ENCODE measurements at places on chromosomes 6 and 20.

GRCh38 chr6:158672726-158673125 lies 22.9 kb downstream of the SYTL3 start:
- no peak for DNase-seq

DNA sequence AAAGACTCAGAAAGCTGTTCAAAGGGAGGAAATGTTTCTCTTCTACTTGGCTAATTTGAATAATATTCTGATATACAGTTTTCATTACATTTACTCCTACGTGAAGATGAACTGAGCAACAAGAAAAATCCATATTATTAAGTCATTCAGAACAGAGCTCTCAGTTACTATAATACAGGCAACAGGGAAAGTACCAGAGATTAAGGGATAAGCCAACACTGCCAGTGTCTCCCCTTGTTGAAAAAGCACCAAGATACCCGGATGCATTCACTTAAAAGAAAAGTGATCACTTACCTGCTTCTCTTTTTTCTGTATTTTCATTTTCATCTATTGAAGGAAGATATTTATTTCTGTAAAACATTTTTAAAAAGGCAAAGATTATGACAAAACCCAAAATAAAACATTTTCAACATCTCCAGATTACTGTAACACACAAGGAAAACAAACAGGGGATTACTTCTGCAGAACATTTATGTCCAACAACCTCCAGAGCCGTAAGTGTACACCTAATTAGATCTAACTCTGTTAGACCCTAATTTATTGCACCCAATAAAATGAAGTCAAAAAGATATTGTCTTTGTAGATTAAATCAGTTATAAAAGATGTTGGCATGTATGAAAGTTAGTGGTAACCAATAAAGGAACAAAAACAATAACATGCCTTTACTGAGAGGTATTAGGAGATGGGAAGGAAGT lies 67.0 kb downstream of the CHD6 start:
- DNase-seq: no peak

GRCh38 chr6:5398530-5398929 lies 137.2 kb downstream of the FARS2 start:
- no peak for DNase-seq

DNA sequence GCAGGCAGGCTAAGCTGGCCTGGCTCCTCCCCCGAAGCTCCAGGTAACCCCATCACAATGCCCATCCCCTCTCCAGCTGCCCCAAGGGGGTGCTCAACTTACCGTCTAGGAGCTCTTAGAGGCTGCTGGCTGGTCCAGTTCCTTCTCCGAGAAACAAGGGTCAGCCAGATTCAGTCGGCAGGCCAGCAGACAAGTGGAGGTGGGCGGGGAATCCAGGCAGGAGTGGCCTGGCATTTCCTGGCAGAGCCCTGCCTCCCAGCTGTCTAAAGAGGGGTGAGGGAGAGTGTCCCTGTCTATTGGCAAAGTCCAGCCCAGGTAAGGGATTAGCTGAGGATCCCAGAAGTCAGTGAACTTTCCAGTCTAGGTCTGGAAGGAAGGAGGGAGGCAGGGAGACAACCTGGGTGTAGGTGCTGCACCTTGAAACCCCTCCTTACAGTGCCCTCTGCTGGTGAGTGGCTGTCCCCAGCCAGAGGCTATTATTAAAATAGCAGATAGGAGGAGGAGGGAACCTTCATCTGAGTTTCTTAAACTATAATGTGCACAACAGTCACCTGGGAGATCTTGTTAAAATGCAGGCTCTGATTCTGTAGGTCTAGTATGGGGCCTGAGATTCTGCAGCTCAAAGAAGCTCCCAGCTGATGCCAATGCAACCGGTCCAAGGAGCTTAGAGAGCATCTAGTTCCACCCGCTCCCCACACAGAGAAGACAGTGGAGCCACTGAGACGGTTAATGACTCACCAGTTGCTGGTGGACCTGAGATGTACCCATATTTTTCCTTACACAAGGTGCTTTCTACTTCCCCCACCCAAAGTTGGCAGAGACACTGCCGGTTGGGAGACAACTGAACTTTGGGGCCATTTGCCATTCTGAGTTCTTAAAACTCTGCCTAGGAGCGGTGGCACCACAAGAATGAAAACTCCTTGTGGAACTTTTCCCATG lies at the start of gene UNC5CL:
Gene UNC5CL, minus strand, starts transcription at position 162 of the 939 bp plus-strand sequence. CDS start 4,147 bp downstream, outside the sequence.
- peak; percentile 50 for DNase-seq

DNA sequence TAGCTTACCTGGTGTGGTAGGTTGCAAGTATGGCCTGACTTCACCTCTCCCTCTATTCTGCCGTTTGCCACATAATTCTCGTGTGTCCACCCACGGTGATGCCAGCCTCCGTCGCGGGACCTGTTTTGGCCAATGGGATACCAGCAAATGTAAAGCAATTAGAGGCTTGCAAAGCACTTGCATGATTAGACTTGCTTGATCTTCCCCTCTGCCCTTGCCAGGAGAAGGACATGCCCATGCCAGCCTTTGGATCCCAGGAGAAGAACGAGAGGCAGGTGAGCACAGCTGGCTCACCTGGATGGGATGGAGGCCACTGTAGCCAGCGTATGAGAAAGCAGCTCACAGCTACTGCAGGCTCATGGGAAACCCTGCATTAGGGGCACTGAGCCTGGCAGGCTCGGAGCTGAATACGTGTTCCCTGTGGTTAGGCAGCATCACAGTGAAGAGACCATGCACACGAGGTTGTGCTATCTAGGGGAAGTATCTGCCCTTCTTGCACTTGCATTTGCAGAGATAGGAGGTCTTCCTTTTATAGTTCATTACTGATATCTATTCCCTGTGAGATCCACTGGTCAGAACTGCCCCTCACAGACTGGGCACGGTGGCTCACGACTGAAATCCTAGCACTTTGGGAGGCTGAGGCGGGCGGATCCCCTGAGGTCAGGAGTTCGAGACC lies 62.4 kb downstream of the TMEM242 start:
- no peak for DNase-seq

GRCh38 chr6:87742106-87742505 lies 40.1 kb upstream of the AKIRIN2 start:
- DNase-seq: no peak

- no peak for DNase-seq
Observed at GRCh38 chr6:89221129-89221528, 4.0 kb upstream of the GABRR1 start.

GRCh38 chr6:97867177-97867576 lies 584.2 kb upstream of the MMS22L start:
- no peak for DNase-seq

GRCh38 chr20:62835931-62836861 lies 19.3 kb downstream of the COL9A3 start:
- no peak for DNase-seq

DNA sequence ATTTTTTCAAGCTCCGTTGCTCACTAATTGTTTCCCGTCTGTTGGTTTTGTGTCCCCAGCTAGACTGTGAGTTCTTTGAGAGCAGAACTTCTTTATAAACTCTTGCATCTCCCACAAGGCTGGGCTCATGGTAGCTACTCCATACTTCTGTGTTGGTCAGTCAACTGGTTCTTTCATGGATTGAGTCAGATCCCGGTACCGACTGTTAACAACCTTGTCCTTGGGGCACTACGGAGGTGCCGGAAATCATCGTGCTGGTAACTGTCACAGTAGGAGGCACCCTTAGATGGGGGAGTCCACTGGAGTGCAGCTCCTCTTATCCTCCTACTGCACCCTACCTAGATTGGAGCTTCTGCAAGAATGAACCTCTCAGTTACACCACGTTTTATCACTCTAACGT lies 8.6 kb upstream of the STX16 start:
- no peak for DNase-seq

GRCh38 chr20:63274381-63275228 lies 2.0 kb downstream of the ARFGAP1 start:
- DNase-seq: no peak

- DNase-seq: no peak
Observed at GRCh38 chr6:110703906-110704594, 111.2 kb downstream of the CDK19 start.

GRCh38 chr6:159357211-159357915 lies 188.2 kb downstream of the FNDC1 start:
- DNase-seq: no peak

DNA sequence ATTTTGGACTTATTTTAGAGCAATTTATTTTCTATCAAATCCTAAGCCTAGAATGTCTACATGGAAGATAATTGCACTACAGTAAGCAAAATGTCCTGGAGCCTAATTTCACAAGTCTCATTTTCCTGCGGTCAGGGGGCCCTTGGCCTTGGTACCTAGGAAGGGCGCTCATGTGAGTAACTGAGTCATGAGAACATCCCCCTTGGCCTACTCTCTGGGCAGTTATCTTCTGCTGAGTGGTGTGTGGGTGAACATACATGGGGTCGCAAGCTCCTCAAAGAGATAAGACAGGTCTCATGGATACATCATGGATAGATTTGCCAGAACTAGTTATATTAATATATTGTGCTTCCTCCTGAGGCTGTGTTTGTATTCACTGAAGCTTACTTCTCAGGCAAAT lies 211.2 kb upstream of the MARCKS start:
- DNase-seq: no peak

DNA sequence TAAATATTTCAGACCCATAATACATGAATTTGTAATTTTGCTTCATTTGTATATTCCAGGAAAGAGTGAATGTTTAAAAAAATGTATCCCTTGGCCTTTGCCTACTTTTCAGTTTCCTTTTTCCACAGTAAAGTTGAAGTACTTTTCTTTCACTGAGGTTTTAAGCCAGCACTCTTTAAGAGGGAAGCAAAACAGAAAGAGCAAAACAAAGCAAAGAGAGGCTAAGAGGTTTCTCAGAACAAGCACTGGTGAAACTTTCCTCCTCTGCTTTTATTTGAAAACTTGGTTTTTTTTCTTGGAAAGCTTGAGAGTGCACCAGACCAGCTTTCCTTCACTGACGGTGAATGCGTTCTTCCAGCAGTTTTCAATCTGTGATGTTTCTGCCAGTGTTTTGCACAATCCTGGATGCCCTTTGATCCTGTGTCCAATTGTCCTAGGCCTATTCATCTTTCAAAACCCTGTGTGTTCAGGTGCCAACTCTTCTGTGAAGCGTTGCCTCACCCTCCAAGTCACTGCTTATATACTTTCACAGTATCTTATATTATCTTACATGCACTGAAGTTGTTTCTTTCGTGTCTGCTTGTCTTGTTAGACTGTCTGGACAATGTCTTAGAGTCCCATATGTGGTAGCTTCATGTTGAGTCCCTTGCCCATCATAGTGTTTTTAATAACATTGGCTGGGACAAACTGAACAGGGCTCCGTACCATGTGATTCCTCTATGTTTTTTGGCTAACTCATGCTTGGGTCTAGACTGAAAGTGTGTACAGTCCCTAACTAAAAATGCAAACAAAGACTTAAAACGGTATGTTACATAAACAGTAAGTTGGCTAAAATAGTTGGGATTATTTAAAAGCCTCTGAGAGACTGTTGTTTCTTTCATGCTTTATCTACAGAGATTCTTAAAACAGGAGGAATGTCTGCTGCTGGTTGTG lies 1.9 kb downstream of the RNF217 start:
- DNase-seq: no peak

- DNase-seq: no peak
Observed at GRCh38 chr6:31086788-31087440, 25.5 kb downstream of the C6orf15 start.

GRCh38 chr20:62595491-62595890 lies 46.8 kb upstream of the SLCO4A1 start:
- no peak for DNase-seq

GRCh38 chr6:1079525-1079924 lies 232.4 kb upstream of the FOXQ1 start:
- DNase-seq: no peak

- no peak for DNase-seq
Observed at GRCh38 chr6:140003217-140003616, 628.8 kb upstream of the CITED2 start.

- no peak for DNase-seq
Observed at GRCh38 chr6:40347571-40348011, 239.6 kb downstream of the LRFN2 start.

GRCh38 chr6:128532136-128532535 lies 11.7 kb upstream of the PTPRK start:
- DNase-seq: no peak

DNA sequence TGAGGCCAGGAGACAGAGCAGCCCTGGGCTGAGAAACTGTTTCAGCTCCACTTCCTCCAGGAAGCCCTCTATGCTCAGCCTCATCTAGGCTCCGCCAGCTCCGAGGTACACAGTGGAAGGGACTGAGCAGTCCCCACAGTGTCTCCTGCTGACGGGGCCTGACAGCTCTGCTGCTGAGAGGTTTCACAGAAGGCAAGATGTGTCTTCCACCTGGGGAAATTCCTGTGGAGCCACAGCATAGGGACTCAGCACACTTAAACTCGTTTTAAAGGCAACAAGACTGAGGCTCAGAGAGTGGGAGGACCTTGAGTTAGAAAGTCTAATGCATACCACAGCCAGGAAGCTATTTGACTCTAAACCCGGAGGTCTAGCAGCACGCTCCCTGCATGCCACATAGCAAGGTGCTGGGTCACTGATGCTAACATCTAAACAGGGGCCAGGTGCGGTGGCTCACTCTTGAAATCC lies 6.8 kb downstream of the ADA start:
- DNase-seq: no peak

DNA sequence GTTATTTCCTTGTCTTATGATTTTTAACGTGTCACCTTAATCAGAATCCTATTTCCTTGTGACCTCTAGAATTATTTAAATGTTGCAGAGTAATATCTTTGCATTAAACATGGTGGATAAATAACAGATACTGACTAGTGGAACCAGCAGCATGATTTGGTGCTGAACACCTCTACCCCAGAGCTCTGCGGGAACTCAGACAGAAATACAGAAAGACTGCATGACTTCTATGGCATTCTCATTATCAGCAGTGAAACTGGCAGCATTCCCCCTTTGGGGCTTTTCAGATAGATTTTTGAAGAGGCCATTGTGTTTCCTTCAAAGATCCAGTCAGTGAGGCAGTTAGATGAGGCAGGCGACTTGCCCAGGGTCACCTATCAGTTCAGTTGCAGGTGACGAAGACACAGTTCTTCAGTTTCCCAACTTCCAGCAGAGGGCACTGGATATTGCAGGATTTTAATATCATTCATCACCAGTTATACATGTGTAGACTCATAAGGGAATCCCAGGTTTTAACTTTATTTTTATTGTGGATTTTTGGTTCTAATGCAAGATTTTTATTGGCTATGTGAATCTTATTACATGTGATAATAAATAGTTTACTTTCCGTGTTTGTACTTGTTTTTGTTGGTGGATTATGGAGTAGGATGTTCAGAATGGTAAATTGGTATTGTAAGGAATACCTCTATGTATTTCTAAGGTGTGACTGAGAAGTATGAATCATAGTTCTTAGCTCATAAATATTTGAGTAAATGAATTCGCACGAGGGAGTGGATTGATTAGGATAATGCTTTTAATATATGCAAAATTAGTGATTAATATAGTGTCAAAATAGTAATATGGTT lies 81.3 kb downstream of the AFDN start:
- no peak for DNase-seq
